ENCODE measurements at places on chromosomes 1 and 21.
A peak's percentile ranks its signal among the peaks of the same experiment; 100 is the strongest.

DNA sequence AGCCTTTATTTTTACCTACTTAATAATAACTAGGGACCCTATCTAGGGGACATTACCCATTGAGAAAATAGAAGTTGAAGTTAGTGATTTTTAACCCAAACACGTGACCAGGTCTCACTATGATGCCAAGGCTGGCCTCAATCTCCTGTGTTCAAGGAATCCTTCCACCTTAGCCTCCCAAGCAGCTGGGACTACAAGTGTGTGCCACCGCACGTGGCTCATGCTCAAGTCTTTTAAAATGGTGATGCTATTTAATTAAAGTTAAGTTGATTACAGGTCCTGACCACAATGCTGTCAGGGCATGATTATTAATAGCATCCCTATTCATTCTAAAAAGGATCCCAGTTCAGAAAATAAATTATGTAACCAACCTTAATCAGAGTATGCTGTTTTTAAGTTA lies 25.0 kb downstream of the FUBP1 start:
- no peak for DNase-seq

- no peak for DNase-seq
Observed at GRCh38 chr1:1538334-1538733, 2.1 kb downstream of the TMEM240 start.

- DNase-seq: no peak
Observed at GRCh38 chr1:204102029-204102611, 29.2 kb downstream of the SOX13 start.

DNA sequence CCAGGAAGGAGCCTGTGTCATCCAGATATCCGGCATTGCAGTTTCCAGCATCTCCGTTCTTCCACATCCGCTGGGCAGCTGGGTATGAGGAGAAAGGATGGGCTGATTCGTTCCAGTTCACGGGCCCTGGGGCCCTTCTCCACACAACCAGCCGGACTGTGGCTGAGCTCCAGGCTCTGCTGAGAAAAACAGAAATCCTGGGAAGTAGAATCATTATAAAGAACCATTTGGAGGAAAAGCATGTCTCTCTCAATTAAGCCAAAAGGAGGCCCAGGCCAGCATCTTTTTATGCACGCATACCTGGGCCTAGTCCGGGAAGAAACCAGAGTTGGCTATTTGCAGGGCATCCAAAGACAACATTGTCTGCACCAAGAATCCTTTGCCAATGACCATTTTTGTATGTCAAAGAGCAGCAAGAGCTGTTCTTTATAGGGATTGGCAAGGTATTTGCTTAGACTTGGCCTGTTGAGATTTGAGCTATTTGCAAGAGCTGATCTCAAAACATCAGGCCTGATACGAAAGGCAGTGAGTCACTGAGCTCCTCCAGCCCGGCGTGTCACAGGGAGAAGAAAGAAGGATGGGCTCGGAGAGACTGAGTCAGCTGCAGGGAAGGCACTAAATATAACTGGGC lies 84.9 kb upstream of the ARHGEF16 start:
- DNase-seq: peak; percentile 89

GRCh38 chr21:25426580-25426979 lies 180.7 kb downstream of the MRPL39 start:
- no peak for DNase-seq
